ENCODE measurements at places on chromosomes 4 and X. TPM values are rescaled to one million over a fixed set of nuclear protein-coding genes. Genes with fewer than 3 reads are reported as not detected.
A peak's percentile ranks its signal among the peaks of the same experiment; 100 is the strongest.

GRCh38 chr4:65416891-65417290 is 253.4 kb downstream of the EPHA5 start:
- no peaks in the 10 kb centered on the region for H3K36me3 ChIP-seq
- H3K27me3 ChIP-seq: no peaks in the 10 kb centered on the region
- no peak for DNase-seq
- no peaks in the 10 kb centered on the region for H3K4me1 ChIP-seq
- H3K27ac ChIP-seq: no peak overlapping the region

DNA sequence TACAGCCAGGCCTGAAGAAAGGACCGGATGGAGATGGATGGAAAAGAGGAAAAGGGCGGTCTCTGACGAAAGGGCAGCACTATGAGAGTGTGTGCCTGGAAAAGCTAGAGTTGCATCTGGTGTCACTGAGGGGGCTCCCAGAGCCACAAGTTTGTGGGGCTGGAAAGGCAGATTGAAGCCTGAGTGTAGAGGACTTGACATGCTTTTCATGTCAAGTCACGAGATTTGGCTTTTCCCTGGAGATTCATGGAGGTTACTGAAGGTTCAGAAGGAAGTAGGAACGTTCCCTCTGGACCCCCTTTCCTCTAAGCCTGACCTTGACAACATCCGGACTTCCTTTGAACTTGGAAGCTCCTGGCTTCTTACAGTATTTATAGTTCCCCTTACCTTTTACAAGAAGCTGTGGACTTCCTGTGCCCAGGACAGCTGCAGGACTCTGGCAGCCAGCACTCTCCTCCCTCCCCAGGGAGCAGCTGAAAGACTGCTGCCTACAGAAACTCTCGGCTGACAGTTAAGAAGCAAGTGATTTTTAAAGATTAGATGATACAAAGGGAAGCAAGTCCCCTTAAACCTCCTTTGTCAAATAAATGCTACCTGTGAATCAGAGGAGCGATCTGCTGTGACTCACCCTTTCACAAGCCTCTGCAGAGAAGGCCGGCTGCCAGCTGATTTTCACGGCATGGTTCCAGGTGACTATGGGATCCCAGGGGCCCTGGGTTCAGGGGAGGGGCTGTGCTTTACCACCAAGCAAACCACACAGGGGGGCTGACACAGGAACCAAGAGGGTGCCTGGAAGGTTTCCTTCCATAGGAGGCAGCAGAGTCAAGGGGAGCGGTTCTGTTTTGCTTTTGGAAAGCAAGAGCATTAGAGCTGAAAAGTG is 72.9 kb upstream of the STIM2 start:
- H3K4me3 ChIP-seq: no peak overlapping the region
- H3K4me1 ChIP-seq: peaks cover 18% of the 10 kb centered on the region
- peak overlapping the region; percentile 60 for H3K27ac ChIP-seq
- no peaks in the 10 kb centered on the region for H3K36me3 ChIP-seq
- DNase-seq: no peak

- no peaks in the 10 kb centered on the region for H3K27me3 ChIP-seq
- peaks cover 5% of the 10 kb centered on the region for H3K4me1 ChIP-seq
- no peak overlapping the region for H3K27ac ChIP-seq
- DNase-seq: no peak
Measured at GRCh38 chrX:74523870-74524735, 90.3 kb downstream of the RLIM start.

GRCh38 chr4:8157944-8158709 is 486 bp downstream of the ABLIM2 start:
- no peak for DNase-seq
- peaks cover 12% of the 10 kb centered on the region for H3K4me1 ChIP-seq
- H3K27ac ChIP-seq: no peak overlapping the region
- peaks cover 13% of the 10 kb centered on the region for H3K27me3 ChIP-seq
- peak overlapping the region; percentile 66 for H3K4me3 ChIP-seq
- H3K36me3 ChIP-seq: no peaks in the 10 kb centered on the region

The ACOX3 gene
- 6.0 TPM for polyA plus RNA-seq
